ENCODE measurements at places on chromosomes 2 and 18.

GRCh38 chr18:62925031-62925688, 209.8 kb downstream of the PHLPP1 start:
- peak; percentile 62 for DNase-seq

DNA sequence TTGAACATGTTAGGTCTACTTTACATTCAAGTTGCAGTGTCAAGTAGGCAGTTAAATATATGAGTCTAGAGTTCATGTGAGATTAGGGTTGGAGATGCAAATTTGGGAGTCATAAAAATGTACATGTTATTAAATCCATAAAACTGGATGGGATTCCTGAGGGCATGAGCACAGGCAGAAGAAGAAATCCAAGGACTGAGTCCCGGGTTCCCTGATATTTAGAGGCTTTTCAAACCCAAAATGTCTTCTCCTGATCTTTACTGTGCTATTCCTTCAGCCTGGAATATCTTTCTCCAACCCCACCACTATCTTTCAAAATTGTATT, 23.3 kb upstream of the EXOC6B start:
- DNase-seq = no peak

- DNase-seq = peak; percentile 73
Observed at GRCh38 chr2:219175928-219176817, 552 bp downstream of the CNPPD1 start.

GRCh38 chr2:127700527-127701192, 637 bp upstream of the SFT2D3 start:
- DNase-seq = no peak

DNA sequence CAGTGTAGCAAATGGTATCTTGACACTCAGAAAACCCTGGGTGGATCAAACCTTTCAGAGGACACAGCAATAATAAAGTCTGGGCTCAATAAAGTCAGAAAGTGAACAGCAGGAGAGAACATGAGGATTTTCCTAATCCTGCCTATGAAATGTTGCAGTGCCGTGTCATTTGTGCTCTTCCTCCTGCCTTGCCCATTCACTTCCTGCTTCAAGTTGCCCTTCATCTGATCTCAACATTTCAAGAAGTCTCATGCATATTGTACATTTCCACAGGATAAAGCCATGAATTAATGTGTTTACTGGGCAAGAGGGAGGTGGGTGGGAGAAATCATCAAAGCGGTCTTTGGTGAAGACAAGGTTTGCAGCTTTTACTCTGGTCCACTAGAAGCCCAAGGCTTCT, 51.1 kb upstream of the STPG4 start:
- no peak for DNase-seq

DNA sequence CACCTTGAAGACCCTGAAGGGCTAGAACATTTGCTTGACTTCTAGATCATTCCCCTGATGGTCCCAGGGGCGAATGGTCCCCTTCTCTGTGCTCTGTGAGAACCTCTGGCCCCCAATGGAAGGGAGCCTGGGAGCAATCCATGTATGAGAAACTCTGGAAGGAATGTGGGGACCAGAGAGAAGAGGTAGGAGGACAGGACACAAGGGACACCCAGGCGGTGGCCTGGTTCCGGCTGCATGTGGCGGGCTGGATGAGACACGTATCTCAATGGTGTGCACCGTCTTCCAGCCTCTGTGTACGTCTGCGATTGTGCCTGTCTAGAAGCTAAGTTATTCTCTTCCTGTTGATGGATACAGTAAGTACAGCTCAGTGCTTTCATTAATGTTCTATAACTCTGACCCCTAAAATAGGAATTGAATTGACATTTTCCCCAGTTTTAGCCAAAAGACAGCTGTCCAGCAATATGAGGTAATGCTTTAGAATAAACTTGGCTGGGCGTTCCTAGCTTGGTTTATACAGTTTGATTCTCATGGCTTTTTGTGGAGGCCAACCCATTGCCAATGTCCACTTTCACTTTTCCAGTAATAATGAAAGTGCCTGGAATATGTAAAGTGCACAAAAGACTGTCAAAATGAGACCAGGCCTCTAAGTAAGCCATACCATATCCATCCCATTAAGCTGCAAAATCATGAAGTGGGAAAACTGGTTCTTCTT, 30.1 kb upstream of the COPS8 start:
- no peak for DNase-seq

GRCh38 chr2:179995741-179996515, 11.2 kb downstream of the CWC22 start:
- no peak for DNase-seq

- no peak for DNase-seq
Observed at GRCh38 chr2:206368933-206369569, 74.3 kb upstream of the ADAM23 start.
